Stimulated activated CD8-positive, alpha-beta memory T cell treated with anti-CD3 and anti-CD28 coated beads, Interleukin-15, amount 100 ng/mL, for 24 hours (primary cell): ENCODE measurements at places on chromosomes 1 and 21.

GRCh38 chr1:154186177-154186576 is 5.7 kb downstream of the TPM3 start:
- peak; percentile 25 for DNase-seq

DNA sequence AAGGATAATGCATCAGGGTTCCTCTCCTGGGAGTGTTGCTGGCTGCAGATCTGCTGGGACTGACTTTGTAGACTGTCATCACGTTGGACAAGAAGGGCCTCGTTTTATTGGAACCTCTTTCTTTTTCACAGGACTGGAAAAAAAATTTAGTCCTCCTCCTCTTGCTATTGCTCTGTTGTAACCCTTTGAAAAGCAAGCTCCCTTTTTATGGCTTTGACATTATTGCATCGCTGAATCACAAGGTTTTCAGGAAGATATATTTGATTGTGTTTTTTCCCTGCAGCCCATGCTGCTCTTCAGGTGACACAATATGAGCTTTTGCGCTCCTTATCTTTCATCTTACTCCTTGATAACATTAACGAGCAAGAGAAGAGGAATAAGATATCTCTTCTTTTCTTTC is 290.9 kb downstream of the CAMTA1 start:
- DNase-seq, result no peak

DNA sequence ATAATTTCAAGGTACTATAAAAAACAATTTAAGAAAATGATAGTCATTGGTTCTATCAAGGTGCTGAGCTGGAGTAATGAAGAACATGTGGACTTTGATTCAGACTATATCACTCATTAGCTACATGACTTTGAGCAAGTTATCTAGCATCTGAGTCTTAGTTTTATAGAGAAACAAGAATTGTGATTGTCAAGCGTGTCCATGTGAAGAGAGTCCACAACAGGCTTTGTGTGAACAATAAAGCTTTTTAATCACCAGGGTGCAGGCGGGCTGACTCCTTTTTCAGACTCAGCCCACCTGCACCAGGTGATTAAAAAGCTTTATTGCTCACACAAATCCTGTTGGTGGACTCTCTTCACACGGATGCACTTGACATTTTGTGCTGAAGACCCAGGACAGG is 26.6 kb upstream of the DMRTB1 start:
- DNase-seq, result no peak

DNA sequence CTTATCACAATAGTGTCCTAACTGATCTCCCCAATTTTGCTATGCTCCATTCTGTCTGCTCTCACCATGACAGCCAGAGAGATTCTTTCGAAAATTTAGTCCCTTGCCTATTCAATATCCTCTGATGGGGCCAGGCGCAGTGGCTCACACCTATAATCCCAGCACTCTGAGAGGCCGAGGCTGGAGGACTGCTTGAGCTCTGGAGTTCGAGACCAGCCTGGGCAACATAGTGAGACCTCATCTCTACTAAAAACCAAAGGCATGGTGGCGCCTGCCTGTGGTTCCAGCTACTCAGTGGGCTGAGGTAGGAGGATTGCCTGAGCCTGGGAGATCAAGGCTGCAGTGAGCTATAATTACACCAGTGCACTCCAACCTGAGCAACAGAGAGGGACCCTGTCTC is 16.1 kb upstream of the PDZK1IP1 start:
- no peak for DNase-seq
